ENCODE measurements at places on chromosomes 3 and 15. TPM values are rescaled to one million over a fixed set of nuclear protein-coding genes. Genes with fewer than 3 reads are reported as not detected.
A peak's percentile ranks its signal among the peaks of the same experiment; 100 is the strongest.

DNA sequence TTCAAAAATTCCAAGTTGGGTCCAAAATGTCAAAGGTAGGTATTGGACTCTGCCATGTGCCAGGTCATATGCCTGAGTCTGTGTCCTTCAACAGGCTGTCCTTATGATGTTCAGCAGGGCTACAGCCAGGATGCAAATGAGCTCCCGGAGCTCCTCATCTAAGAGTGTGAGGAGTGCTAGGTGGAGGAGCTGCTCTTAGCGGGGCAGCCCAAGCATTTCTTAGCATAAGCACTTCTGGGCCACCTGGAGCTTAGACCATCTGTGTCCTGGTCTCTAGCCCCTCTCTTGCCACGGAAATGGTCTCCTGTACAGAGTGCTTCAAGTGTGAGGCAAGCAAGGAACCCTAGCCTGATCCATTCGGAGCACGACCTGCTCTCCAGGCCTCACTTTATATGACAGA lies 64.6 kb upstream of the PRR23C start:
- no peak for DNase-seq

GRCh38 chr3:10015461-10015904 lies 10.8 kb upstream of the FANCD2 start:
- DNase-seq: peak; percentile 58

The GATM gene
- 149 TPM for polyA plus RNA-seq

GRCh38 chr3:127043731-127044510 lies 61.0 kb downstream of the PLXNA1 start:
- DNase-seq: no peak

The ERC2 gene
- polyA plus RNA-seq: 2.4 TPM

The LMAN1L gene
- polyA plus RNA-seq: not detected

- DNase-seq: no peak
Measured at GRCh38 chr15:74725845-74726773, 781 bp upstream of the CYP1A1 start.

DNA sequence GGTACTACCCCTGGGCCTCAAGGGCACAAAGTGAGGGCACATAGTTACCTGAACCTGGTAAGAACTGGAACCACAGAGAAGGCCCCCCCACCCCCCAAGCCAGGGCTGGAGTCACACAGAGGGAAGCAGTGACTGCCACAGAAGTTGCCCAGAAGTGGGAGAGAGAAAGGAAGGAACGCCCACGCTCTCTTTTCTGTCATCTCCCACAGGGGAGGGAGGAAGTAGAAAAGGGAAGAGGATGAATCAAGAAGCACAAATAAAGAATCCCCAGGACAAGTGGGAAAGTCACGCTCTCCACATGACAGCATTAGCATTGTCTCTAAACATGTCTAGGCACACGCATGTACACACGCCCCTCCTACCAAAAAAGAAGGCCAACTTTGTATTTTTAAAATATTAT lies 114.7 kb upstream of the FRMD4B start:
- DNase-seq: no peak

The UBA5 gene
- polyA plus RNA-seq: 65.6 TPM

DNA sequence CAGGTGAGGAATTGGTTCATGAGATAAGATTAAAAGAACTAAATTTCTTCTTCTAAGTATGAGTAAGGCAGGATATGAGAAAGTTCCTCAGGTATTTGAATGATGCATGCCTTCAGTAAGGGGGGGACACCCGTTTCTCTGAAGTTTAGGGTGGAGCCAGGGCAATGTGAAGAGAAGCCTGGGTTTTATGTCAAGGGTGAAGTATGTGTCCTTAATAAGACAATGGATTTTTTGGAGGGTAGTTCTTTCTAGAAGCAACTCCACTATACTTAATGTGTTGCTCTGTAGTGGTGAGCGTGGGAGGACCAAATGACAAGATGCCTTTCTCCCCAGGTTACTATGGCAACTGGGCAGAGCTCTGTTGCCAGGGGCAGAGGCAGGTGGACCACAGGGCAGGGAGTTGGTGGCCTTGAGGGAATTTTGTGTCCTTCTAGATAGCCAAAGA lies 44.0 kb downstream of the PHLDB2 start:
- DNase-seq: no peak

The SHISA5 gene
- 200 TPM for polyA plus RNA-seq

DNA sequence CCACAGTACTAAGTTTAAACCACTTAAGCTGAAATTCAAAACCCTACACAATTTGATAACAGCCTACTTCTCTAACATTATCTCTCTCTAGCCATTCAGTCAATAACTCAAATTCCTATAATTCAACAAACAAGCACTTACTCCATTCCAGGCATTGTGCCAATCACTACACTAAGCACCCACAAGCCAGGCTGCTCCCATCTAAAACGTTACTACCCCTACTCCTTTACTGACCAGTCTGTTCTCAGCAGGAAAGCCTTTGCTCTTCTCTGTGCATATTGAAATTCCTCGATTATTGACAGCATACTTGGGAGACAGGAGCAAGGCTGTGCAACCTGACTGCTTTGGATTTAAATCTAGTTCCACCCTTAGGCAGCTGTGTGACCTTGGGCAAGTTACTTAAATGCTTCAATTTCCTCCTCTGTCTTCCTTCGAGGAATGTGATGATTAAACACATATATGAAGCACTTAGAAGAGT lies 177.2 kb upstream of the THBS1 start:
- no peak for DNase-seq

All from large intestine (tissue), 12 donors.